ENCODE measurements at places on chromosomes 5 and 9.
A peak's percentile ranks its signal among the peaks of the same experiment; 100 is the strongest.

- peak; percentile 4 for DNase-seq
Observed at GRCh38 chr9:100352201-100352726, 478 bp downstream of the TEX10 start.

GRCh38 chr9:128096616-128097536 lies 28.8 kb downstream of the SLC25A25 start:
- DNase-seq = no peak

GRCh38 chr9:34127035-34127948 lies 794 bp upstream of the DCAF12 start:
- DNase-seq = no peak

DNA sequence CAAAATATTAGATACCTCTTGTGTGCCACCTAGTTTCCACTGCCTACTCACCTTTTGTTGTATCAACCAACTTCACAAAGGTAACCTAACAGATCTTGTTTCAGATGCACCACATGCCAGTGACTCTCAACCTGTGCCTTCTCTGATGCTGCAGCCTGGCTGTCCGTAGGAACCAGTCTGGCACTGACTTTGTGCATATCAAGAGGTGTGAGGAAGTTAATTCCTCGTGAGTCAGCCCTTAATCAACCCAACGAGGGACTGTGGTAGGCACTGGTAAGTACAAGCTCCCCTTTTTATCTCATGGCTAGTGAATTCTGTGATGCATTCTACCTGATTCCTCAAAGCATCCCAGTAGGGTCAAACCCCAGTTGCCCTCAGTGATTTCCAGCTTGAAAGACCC lies 215.4 kb upstream of the CTNND2 start:
- no peak for DNase-seq

- no peak for DNase-seq
Observed at GRCh38 chr9:133979921-133980863, 11.9 kb downstream of the VAV2 start.

GRCh38 chr5:82312373-82312856 lies 34.3 kb upstream of the RPS23 start:
- peak; percentile 37 for DNase-seq

DNA sequence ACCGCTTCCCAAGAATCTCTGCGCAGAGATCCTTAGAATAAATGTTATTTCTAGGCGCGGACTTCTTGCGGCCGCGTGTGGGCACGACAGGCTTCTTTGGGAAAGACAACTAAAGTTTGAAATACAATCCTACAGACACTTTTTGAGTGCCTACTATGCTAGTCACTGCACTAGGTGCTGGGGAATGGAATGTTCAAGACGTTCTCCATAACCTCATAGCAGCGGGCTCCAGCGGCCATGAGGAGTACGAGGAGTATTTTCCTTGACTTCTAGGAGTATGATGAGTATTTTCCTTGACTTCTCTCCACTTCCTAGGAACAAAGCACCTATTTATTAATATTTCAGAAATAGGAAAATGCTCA lies 636 bp upstream of the PWWP2A start:
- DNase-seq = no peak

DNA sequence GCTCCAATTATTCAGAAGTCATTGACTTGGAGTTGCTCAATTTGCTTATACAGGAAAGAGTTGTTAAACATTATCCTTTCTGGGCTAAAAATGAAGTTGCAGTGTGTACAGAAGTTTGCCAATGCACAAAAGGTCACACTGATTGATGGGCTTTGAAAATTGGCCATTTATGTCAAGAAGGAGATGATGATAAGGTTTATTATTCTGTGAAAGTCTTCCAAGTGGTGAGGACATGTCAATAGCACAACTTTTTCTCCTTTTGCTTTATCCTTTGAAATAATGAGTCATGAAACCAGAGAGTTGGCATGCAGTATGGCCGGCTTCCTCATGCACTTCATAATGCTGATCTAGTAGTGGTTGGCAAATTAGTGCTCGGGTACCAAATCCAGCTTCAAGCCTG lies 848.5 kb upstream of the WWC1 start:
- no peak for DNase-seq

- no peak for DNase-seq
Observed at GRCh38 chr5:80039650-80040049, 4.5 kb downstream of the THBS4 start.

DNA sequence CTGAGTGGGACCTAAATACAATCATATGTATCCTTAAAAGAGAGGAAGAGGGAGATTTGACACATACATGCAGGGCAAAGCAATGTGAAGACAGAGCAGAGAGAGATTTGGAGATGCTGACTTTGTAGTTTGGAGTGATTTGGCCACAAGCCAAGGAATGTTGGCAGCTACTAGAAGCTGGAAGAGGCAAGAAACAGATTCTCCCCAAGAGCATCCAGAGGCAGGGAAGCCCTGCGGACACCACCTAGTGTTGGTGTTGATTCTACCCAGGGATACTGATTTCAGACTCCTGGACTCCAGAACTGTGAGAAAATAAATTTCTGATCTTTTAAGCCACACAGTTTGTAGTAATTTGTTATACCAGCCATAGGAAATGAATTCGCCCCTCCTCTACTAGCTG lies 64.9 kb upstream of the OSMR start:
- DNase-seq = peak; percentile 26

- DNase-seq = no peak
Observed at GRCh38 chr9:96661711-96662110, 6.6 kb upstream of the PRXL2C start.

- peak; percentile 2 for DNase-seq
Observed at GRCh38 chr5:172106511-172107356, 81.3 kb downstream of the STK10 start.

GRCh38 chr5:32597041-32597629 lies 11.8 kb downstream of the SUB1 start:
- DNase-seq = no peak

GRCh38 chr5:142191776-142192175 lies 83.2 kb downstream of the NDFIP1 start:
- no peak for DNase-seq

- DNase-seq = no peak
Observed at GRCh38 chr5:111583758-111584203, 71.4 kb upstream of the STARD4 start.

DNA sequence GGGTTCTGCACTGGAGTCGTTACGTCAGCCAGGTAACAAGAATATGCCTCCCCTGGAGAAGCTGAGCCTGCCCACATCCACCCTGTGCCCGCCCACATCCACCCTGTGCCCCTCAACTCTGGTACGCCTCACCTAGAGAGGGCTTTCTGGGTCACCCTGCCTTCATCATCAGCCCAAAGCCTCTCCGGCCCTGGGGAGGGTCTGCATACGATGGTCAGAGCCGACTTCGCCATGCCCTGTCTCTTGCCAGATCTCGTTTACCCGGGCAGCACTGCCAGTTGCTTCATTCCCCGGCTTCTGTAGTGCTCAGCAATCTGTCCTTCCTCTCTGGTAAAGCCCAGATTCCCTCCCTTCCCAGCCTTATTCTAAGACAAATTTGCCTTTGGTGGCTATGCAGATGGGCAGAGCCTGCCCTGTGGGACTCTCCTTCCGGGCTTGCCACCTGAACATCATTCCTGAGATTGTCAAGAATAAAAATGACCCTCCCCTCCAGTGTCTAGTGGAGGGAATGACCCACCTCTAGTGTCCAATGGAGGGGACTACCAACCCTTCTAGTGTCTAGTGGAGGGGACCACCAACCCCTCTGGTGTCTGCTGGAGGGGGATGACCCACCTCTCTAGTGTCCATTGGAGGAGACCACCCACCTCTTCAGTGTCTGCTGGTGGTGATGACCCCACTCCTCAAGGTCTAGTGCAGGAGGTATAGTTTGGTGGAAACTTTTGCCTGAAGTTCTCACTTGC lies 3.4 kb downstream of the PLEKHG4B start:
- DNase-seq = no peak

DNA sequence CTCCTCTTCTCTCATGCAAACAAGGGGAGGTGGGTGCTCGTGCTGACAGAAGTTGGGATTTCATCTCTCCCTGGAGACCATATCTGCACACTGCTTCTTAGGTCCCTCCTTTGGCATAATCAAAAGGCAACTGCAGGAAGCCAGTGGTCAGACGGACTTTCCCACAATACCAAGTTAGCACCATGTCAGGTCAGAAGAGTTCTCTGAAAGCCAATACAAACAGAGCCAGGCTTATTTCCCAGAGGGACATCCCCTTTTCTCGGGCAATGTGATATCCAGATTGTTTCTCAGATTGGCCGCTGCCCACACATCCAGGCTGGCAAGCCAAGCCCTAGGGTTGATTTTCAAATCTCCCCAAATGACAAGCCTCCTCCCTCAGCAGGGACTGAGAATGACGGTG lies 241.1 kb downstream of the NFIB start:
- DNase-seq = no peak

DNA sequence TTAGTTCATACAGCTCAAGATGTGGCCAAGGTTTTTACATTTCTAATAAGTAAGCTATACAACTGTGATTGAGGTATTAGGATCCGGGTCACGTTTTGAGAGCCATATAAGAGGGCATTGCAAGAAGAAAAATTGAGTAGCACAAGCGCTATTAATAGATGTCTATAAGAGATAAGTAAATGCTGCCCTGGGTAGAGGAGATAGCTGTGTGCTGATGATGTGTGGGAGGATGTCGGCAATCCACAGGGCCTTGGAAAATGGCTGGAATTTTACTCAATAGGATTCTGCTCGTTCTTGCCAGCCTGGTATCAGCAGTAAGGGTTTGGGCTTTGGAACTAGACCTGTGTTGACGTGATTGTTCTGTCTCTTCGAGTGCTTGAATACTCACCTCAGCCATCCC lies 41.6 kb downstream of the CSF1R start:
- no peak for DNase-seq

DNA sequence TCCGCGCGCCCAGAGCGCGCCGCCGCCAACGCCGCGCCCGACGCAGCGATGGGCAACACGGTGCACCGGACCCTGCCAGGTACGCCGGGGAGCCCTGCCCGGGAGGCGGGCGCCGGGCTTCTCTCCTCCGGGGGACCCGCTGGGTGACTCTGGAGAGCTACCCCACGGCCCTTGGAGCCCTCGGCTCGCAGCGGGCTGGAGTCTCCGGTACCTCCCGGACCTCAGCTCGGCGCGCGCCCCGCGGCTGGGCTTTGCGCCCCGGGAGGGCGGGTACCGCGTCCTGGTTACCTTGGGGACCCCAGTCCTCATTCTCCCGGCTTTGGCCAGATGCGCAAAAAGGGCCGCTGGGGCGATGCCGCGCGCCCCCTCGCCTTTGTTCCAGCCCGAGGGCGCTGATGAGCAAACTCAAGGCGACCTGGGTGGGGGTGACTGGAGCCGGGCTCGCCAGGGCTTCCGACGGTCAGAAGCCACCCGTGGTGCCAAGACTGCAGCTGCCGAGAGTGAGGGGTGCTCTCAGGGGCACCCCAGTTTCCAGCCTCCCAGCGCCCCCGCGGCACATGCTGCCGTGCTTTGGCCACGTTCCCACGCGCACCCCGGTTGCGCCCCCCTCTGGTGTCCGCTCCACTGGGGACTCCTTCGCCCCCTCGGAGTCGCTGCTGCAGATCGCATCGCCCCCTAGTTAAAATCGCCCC lies 442 bp downstream of the NEURL1B start:
- DNase-seq = no peak

DNA sequence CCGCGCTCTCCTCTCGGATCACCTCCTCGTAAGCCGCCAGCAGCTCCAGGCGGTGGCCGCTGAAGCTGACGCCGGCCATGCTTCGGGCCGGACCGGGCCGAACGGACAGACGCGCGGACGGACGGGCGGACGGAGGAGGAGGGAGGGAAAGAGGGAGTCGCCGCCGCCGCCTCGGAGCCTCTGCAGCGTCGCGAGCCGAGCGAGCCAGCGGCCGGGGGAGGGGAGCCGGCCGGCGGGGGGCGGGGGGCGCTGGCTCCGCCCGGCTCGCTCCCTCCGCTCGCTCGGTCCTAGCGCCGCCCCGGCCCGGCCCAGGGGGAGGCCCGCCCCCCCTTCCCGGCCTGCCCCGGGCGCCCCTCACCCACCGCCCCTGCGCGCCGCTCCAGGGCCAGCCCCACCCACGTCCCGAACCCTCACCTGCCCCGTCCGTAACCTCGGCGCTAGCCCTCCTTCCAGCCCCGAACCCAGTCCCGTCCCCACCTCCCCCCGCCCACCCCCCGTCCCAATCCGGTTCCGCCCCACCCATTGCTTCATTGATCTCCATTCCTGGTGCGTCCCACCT lies at the start of gene DBN1:
Gene DBN1 (minus strand): TSS at position 192 of the 559 bp plus-strand sequence. CDS start 113 bp downstream, at position 79.
- DNase-seq = no peak

DNA sequence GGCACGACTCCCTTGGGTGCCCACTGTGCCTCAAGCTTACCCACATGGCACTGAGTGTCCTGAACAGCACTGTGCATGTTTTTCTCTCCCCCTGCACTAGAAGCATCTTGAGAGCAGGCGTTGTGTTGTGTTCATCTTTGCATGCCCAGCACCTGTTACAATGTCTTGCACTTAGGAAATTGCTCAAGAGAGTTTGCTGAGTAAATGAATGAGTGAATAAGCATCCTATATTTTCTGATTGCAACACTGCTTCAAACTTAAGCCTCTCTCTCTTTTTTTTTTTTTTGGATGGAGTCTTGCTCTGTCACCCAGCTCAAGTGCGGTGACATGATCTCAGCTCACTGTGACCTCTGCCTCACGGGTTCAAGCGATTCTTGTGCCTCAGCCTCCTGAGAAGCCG lies 94.5 kb downstream of the LMNB1 start:
- DNase-seq = no peak

DNA sequence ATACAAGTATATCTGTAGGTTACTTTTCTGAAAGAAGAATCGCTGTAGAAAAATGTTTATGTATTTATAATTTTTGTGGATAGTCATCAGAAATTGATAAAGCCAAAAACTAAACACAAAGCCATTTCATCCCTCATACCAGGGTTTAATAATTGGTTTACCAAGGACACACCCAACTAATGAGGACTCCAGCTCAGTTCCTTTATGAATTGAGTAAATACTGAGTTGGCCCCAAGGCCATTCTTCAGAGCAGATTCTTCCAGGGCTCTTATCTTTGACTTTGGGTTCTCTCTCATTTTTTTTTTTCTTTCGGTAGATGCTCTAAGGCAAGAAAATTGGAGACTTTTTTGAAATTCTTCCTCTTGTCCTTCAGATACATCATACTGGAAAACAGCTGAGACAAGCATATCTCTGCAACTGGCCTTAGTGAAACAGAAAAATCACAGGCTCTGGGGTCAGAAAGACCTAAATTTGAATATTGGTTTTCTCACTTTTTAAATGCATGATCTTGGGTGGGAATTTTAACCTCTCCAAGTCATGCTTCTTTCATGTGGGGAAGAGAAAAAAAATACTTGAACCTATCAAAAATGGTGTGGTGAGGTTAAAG lies 401.8 kb downstream of the ARHGEF28 start:
- no peak for DNase-seq

Measured in NCI-H510A treated with DMSO at 0.1 percent for 48 hours (cell line).